ENCODE measurements at places on chromosomes 1 and 21.
A peak's percentile ranks its signal among the peaks of the same experiment; 100 is the strongest.

DNA sequence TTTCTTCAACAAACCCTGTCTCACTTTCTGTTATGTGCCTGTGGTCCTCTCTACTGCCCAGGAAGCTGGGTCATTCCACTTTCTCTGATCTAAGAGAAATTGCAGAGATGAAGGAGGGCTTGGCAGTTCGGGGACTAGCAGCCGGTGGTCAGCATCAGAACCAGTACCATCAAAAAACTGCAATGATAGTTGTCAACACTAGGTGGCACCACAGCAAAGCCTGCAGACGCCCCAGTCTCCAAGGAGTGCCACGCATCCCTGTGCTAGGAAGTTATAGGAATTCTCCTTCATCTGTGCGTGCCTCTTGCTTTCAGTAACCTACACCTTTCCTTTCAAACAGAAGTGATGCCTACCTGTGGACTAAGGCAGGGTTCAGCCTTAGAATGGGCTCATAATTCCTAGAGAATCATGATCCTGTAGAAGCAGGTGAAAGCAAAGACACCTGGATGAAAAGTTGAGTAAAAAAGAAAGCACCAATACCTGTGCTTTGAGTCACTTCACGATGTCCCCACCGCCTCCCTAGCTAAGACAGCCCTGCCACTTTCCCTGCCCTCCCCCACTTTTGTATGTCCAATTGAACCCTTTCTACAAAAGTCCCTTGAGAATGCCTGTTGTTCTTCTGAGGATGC, 129.2 kb downstream of the ADAMTS1 start:
- peak; percentile 82 for DNase-seq

DNA sequence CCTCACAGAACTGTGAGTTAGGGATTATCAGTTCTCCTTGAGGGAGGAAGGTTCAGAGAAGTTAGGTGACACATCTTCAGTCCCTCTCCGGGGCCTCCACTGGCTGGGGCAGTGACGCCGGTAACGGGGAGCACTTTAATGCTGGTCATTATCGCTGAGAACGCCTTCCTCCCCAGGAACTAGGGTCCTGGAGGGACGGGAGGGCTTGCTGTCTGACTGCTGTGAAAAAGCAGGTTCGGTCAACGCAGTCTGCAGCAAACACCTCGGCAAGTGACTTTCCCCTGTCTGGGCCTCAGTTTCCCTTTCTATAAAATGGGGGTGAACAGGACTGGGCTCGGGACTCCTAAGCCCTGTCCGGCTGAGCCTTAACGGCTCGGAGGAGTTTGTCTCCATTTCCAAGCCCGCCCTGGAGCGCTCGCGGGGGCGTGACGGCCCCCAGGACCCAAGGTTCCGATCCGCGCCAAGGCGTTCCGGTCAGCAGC, 341 bp upstream of the TMEM61 start:
- no peak for DNase-seq

GRCh38 chr1:71787699-71788098, 494.6 kb downstream of the NEGR1 start:
- DNase-seq: no peak

GRCh38 chr1:221310180-221310579, 430.9 kb downstream of the HLX start:
- no peak for DNase-seq

DNA sequence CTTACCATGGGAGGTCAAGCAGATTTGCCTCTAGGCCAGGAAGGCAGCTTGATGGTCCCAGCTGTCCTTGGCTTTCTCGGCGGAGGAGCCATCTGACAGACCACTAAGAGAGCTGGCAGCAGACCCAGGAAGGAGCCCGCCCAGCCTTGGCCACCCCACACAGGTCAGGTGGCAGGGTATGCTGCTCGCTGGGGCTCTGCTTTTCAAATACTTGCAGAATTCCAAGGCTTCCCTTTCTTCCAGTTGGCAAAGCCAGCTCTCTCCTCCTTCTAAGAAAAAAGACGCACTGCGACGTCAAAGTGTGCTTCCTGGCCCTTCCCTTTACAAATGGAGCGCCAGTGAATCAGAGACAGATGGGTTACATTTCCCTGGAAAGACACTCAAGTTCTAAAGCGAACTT, 229.4 kb downstream of the CACNA1E start:
- peak; percentile 22 for DNase-seq

GRCh38 chr1:73673971-73674370, 524.0 kb downstream of the LRRIQ3 start:
- DNase-seq: peak; percentile 10

- DNase-seq: no peak
Observed at GRCh38 chr1:43305461-43305860, 4.7 kb downstream of the TIE1 start.

GRCh38 chr1:61995641-61996040, 199.0 kb upstream of the L1TD1 start:
- no peak for DNase-seq

DNA sequence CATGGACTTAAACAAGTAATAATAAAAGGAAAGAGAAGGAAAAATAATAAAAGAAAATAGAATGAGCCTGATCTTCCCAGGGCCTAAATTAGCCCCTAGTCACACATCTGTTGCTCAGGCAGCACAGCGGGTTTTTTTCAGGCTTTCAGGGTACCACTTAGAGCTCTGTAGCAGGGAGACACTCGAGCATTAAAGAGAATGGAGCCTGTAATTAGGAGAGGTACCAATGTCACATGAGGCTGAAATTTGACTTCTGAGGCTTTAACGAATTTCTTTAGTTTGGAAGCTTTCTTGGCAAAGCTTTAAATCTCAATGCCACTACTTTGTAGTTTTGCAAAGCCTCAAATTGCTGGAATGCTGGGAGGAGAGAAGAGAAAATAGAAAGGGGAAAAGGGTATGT, 116.3 kb downstream of the AK5 start:
- no peak for DNase-seq

DNA sequence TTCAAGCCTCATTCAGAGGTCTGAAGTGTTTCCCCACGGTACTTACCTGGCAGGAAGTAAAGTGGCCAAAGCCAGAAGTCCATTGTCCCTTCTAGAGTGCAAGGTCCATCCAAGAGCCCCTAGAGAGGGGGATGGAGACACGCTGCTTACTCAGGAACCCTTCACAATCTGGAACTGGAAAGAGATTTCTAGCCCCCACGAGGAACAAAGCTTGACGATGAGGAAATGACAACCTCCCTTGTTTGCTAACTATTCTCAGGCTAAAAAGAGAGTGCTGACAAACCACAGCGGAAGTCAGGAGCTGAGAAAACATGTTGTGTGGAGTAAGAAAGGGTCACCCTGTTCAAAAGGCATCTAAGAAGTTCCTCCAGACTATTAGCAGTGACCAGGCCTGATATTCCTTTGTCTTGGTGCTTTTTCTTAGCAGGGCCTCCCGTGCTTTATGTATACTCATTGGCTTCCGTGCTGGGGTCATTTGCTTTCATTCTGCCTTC, at the start of gene FCMR:
Gene FCMR (minus strand): TSS at position 170 of the 494 bp plus-strand sequence. CDS start 87 bp downstream, at position 83.
- peak; percentile 73 for DNase-seq

- no peak for DNase-seq
Observed at GRCh38 chr21:17197996-17198395, 314.8 kb upstream of the CXADR start.

DNA sequence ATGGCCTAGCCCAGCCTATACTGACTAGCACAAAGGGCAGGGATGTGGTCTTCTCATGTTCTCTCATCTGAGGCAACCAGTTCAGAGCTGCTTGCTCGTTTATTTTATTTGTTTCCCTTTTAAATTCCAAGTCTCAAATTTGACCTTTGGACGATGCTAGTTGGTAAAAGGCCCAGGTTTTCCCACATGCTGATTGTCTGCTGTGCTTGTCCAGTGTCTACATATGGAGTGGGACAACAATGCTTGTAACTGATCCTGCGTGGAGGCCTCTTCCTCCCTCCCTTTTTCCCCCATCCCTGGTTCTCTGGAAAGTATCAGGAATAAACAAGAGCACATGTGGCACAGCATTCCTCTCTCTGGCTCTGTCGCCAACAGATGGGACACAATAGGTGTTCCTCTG, 34.0 kb upstream of the BEND5 start:
- no peak for DNase-seq

DNA sequence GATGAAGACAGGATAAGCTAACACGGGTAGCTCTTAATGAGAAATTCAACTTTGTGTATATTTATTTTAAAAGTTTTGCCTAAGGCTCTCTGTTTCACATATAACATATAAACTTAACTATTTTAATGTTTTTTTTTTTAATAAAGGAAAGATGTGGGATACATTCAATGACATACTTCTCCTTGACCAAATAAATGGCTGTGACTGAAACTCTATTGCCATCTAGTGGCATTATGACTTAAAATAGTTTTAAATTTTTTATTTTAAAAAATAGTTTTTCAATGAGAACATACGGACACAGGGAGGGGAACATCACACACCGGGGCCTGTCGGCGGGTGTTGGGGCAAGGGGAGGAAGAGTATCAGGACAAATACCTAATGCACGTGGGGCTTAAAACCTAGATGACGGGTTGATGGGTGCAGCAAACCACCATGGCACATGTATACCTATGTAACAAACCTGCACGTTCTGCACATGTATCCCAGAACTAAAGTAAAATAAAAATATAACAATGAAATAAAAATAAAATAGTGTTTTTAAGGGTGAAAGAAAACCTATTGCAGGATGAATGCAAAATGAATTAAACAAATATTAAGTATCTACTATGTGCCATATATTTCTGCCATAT, 83.4 kb downstream of the LYST start:
- DNase-seq: peak; percentile 13

DNA sequence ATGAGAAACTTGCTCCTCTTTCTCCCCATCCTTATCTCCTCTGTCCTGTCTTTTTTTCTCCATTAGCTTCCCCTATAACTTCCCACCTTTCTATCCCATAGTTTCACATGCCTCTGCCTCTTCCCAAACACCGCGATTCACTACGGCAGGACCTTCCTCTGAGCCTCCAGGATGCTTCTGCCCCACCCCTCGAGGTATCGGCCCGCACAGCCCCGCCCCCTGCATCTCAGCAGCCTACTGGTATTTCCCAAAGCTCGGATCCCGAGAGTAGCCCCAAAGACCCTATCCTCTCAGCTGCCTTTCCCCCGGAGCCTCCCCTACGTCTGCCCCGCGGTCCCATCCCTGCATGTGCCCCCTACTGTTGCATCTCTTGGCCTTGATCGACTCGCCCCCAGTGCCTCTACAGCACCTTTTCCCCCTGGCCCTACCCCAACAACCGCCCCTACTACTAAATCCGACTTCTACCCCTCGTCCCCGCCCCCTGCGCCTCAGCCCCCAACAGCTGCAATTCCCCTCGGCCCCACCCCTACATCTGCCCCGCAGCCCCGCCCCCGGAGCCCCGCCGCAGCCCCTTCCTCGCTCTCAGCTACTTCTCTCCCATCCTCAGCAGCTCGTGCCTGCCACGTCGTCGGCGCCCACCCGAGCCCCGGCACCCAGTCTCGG, 512 bp downstream of the PIAS3 start:
- peak; percentile 39 for DNase-seq

DNA sequence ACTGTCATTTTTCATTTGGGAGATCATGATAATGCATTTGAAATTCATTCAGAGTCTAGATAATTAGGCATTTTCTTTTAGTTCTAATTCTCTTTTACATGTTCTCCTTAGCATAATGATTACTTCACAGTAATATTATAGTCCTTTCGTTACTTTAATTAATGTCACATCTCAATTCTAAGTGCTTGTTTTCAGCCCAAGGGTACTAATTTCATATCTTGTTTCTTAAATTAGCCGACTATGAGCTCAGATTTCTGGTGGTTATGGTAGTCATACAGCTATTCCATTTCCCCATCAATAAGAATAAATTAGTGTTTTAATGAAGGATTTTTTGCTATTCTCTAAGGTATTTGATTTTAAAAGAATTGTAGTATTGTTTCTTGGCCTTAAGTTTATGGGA, 120.9 kb downstream of the NCAM2 start:
- DNase-seq: no peak

DNA sequence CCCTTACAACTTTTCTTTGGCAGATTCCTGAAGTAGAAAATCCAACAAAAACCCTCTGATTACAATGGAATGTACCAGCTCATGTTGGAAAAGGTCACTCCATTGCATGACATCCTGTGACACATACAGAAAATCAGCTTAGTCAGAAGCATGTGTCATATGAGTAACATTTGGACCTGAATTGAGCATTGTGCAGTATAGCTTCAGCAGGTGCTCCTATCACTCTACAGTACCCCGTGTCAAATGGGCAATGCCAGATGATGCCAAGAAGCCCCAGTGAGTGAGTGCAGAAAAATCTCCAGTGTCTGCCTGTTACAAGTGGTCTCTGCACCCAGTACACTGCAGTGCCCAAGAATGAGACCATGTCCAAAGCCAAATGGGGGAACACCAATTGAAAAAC, 129.7 kb upstream of the RUNX1 start:
- DNase-seq: no peak

GRCh38 chr1:9321480-9321849, 28.8 kb downstream of the SPSB1 start:
- DNase-seq: no peak

DNA sequence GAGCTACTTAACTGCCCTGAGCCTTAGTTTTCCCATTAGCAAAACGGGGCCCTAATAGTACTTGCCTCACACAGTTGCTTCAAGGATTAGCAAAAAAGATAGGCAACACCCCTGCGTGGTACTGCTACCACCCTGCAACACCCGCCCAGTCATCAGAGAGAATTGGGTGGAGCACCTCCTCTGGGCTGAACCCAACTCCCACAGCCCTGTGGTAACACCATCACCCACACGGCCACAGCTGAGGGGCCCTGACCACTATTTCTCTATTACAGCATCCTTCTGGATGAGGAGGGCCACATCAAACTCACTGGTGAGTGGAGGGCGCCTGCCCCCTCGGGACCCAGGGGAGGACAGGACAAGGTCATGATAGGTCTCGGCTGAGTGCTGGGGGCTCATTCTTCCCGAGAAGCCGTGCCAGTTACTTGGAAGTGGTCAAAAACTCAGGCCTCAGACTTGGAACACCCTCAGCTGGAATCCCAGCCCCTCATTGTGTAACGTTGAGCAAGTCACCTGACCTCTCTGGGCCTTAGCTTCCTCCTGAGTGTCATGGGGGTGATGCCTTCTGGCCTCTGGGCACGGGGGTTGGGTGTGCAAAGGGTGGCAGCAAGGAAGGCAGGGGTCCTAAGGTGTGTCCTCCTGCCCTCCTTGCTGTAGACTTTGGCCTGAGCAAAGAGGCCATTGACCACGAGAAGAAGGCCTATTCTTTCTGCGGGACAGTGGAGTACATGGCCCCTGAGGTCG, 24.6 kb downstream of the RPS6KA1 start:
- no peak for DNase-seq

DNA sequence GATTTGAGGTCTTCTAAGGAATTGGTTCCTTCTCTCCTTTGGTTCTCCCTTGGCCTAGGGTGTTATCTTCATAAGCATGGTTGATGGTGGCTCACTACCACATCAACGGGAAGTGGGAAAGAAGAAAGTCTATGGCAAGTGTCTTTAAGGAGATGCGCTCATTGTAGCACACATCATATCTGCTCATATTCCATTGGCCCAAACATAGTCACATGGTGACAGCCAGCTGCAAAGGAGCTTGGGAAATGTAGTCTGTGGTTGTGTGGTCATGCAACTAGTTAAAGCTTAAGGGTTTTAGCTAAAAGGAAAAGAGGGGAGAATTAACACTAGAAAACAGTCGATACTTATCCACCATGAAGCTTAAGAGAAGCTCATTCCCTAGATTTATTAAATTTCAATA, 11.4 kb upstream of the MRPS6 start:
- no peak for DNase-seq

GRCh38 chr1:119866451-119866850, 29.9 kb downstream of the ADAM30 start:
- DNase-seq: no peak
